ENCODE measurements at places on chromosomes 13 and 19.

DNA sequence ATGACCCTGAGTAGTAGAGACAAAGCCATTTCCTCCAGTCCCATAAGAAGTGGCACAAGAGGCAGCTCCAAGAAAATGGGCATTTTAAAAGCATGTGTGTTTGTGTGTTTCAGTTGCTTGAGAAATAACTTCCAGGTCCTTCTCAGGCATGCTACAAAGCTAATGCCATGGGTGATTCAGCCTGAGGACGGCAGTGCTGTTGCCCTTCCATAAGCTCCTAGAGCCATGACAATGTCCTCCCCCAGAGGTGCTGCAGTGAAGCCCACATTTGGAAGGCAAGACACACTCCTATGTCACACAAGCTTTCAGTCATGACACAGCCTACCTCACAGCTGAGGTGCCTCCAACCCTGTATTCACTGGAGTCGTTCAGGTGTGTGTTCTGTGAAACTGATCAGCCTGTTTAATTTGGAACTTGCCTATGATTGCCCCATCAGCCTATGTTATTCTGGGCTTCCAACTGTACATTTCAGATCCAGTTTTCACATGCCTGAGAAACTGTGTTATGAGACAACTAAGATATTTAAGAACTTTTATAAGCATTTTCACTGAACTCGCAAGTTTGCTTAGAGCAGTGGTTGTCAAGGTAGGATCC lies 213.6 kb downstream of the FOXO1 start:
- no peak for DNase-seq

GRCh38 chr19:11984986-11985385 lies 20.1 kb downstream of the ZNF763 start:
- DNase-seq = no peak

- DNase-seq = no peak
These were observed 389.3 kb downstream of the DACH1 start for GRCh38 chr13:71477735-71478134.

GRCh38 chr19:54875506-54875905 lies 1.5 kb downstream of the FCAR start:
- no peak for DNase-seq

DNA sequence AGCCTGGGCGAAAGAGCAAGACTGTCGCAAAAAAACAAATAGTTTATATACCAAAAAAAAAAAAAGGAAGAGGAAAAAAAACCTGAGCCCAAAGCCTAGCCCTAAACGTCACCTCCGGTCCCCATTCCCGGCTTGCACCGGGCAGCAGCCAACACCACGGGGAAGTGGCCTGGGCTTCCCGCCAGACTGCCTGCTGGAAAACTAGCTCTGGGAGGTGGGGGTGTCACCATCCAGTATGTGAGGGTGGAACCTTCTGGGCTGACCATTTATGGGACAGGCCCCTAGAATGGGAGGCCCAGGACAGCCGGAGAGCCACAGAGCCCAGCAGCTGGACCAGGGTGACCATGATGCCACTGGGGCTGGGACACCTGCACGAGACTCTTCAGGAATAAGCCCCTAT lies 37.3 kb downstream of the IL12RB1 start:
- DNase-seq = no peak

- DNase-seq = no peak
These were observed 11.5 kb upstream of the ATP1A3 start for GRCh38 chr19:42005504-42005903.

- DNase-seq = no peak
These were observed 82.7 kb downstream of the DLEU7 start for GRCh38 chr13:50760751-50761150.

DNA sequence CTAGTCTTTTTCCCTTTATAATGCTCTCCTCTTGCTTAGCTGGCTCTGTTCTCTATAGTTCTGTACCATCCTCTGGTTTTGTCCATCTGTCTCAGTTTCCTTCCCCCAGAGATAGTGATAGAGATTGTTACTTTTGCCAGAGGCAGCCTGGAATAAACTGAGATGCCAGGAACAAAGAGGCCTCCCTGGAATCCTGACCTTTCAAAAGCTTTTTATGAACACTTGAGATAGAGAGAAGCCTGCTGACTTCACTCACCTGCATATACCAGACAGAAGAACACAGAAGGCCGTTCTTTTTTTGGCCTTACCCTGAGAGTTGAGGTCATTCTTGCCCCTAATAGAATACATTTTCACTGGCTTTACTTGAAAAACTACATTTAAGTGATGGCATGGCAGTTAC lies 150.2 kb downstream of the LHFPL6 start:
- no peak for DNase-seq
